Stimulated activated CD4-positive, alpha-beta T cell treated with anti-CD3 and anti-CD28 coated beads, Interleukin-2, amount 100 ng/mL, for 24 hours (primary cell): ENCODE measurements at places on chromosomes 12 and 14.
A peak's percentile ranks its signal among the peaks of the same experiment; 100 is the strongest.

DNA sequence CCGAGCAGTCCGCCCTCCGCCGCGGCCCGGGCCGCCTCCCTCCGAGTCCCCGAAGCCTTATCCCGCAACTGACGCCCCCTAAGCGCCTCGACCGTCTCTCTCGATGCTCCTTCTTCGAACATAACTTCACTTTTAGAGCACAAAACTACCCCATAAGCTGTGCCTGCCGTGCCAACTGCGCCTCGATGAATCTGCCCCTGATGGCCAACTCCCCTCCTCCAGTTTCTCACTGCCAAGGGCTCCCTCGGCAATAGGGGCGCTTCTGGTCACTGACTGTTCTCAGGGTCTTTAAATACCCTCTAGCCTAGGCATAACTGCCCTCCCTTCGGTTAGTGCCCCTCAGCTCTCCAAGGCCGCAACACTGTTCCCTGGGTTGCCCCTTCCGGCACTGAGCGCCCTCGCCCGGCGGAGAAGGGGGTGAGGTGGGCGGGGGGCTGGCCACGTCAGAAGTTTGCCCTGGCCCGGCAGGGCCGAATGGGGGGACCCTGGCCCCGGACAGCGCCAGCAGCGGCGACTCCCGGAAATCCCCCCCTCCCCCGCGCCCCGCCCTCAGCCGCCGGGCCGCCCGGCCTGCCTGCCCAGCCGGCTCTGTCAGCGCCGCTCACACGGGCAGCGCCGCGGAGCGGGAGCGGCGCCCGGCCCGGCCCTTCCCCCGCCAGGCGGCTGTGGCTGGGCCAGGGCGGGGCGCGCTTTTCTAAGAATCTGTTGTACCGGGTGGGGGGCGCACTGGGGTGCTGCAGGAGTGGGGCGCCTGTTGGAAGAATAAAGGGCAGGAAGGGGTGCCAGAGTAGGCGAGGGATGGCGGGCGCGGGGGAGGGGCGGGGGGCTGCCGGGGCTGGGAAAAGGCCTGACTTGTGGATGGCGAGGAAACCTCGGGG lies 10.6 kb downstream of the RARG start:
- peak; percentile 55 for DNase-seq

- DNase-seq: no peak
These were observed 29.3 kb upstream of the ATF1 start for GRCh38 chr12:50734409-50735263.

DNA sequence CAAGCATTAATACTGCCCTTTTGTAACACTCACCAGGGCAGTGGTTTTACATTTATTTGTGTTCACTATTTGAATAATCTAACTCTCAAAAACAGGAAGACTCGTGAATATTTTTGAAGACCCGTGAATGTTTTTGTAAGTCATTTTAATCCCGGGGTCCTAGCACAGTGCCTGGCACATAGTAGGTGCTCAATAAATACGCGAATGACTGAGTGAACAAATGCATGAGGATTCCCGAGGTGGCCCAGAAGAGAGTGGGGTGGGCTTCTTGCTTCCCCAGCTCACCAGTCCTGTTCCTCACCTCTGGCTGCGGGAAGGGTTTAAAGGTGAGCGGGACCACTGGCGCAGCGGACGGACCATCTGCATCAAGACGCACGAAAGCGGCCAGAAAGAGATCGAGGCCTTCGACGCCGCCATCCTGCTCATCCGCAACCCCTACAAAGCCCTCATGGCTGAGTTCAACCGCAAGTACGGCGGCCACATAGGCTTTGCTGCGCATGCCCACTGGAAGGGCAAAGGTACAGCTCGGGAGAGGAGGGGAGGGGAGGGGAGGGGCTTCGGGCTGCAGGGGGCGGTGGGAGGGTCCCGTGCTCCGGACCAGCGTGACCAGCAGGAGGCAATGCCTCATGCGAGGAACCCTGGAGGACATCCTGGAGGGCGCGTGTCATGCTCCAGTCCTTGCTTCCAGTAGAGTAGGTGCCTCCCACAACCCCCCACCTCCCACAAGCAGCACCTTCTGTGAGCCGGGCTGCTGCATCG lies 98.9 kb downstream of the CMKLR1 start:
- DNase-seq: no peak

- DNase-seq: no peak
These were observed 38.7 kb downstream of the TUNAR start for GRCh38 chr14:95915330-95915729.

- no peak for DNase-seq
These were observed 146.6 kb upstream of the PLEKHG7 start for GRCh38 chr12:92556141-92556540.

- no peak for DNase-seq
These were observed 111.1 kb downstream of the VEZT start for GRCh38 chr12:95328708-95329107.

- DNase-seq: no peak
These were observed 82.0 kb downstream of the EML5 start for GRCh38 chr14:88710709-88711108.

- peak; percentile 20 for DNase-seq
These were observed 475.3 kb downstream of the EGLN3 start for GRCh38 chr14:33475623-33476022.

GRCh38 chr14:21668377-21668776 lies 5.2 kb downstream of the OR4E1 start:
- no peak for DNase-seq

- no peak for DNase-seq
These were observed 238.1 kb downstream of the FBXL14 start for GRCh38 chr12:1356285-1356684.

DNA sequence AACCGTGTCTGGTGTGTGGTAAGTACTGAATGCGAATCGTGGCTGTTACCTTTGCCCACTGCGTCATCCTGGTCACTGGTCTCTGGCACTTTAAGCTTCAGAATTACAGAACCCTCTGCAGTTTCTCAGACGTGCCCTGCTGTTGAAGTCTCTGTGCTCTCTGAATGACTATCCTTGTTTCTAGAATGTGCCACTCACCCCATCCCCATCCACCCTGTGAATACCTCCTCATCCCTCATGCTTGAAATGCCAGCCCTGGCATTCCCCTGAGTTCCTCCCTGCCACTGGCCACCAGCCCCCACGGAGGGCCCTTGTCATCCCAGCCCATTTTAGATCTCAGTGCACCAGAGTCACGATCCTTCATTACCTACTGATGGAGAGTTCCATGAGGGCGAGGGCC lies 21.3 kb downstream of the TPCN1 start:
- no peak for DNase-seq

GRCh38 chr12:5872745-5873144 lies 72.3 kb downstream of the ANO2 start:
- DNase-seq: no peak

DNA sequence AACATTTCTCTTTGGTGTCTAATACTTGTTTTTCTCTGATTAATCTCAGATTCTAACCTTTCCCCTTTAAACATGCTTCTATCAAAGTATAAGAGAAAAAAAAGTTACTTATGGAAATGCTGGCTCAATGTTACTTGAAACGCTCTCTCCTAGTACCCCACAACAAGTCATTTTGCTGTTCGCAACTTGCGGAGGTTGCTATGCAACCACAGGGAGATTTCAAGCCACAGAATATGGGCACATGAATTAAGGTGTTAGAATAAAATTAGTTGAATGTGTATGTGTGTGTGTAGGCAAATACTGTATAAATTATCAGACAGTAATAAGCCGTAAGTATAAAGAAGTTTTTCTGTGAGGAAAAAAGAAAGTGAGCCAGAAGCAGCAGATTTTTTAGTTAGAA lies 80.6 kb downstream of the CCDC59 start:
- DNase-seq: no peak

GRCh38 chr12:120404271-120404670 lies 33.6 kb upstream of the COX6A1 start:
- DNase-seq: no peak

DNA sequence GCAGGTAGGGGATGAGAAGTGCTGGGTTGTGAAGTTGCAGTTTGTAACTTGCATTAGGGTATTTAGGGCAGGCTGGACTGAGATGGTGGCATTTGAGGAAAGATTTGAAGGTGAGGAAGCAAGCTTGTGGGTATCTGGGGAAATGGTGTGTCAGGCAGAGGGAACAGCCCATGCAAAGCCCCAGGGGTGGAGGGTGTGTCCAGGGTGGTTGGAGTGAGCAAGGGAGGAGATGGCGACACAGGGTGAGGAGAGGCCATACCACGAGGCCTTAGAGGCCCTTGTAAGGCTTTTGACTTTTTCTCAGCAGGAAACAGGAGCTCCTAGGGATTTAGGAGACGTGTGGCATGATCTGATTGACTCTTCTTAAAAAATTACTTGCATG lies 136.9 kb downstream of the NUAK1 start:
- no peak for DNase-seq

DNA sequence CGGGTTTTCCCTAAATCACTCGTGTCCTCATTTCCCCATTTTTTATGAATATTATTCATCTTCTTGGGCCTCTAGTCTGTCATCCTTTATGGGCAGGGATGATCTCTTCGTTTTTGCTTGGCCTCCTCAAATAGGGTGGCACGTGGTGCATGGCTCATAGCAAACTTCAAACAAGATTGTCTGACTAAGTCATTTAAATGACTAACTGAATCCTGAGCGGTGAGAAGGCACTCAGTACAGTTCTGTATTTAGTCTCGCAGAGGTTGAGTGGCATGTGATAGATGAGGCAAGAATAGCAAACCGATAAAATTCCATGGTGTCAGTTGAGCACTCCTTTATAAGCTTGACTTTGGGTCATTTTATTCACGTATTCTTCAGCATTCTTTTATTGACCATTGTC lies 5.7 kb upstream of the JDP2 start:
- no peak for DNase-seq

DNA sequence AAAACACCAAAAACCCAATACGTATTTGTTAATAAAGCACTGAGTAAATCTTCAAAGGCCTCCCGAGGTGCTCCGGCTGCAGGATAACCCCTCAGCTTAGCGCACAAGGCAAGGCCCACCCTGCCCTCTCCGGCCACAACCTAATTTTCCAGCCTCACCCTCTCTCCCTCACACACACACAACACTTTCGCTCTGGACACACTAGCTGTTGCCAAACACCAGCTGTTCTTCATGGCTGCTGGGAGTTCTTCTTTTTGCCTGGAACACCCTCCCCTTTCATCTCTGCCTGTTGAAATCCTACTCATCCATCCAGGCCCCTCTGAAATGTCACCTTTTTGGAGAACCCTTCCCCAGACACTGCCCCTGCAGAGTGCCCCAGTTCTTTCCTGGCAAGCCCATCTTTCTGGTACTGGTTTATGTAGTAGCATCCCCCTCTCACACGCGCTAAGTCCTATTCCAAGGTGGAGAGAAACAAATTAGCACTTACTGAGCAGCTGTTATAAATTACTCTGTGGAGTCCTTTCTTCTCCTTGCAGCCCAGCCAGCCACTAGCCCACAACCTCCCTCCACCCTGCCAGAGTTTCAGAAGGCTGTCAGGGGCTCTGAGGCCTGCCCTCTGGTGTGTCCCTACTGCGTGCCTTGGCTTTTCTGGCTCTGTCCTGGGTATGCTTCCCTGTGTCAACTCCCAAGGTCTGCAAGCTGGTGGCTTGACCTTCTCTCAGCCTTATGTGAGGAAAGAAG lies 805 bp upstream of the CRACR2A start:
- peak; percentile 27 for DNase-seq

DNA sequence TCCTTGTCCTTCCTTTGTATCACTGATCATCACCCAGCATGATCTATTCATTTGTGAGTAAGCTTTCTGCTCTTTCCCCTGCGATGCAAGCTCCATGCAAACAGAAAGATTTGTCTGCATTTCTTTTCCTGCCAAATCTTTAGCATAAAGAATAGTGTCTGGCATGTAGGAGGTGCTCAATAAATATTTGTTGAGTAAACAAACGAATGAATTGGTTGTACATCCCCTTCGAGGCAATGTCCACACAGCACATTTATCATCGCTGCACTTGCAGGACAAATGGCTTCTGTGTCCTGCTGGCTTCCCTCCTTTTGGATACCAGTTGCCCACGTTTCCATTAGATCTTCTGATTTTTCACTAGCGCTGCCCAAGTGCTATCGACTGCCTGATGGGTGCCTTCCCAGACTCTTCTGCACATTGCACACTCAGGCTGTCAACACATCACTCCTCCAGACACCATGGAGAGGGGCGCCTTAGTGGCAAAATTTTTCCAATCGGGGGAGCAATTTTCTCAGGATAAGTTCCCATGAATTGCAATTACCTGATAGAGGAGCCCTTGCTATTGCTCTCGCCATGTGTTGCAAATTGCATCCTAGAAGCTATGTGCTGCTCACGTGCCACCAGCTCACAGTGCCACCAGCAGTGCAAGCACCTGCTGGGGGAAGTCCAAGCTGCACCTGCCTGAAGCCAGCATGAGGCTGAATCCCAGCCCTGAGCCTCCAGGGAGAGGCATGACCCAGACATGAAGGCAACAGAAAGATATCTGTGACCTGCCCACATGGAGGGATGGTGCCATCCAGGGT lies 206.6 kb downstream of the KIF26A start:
- DNase-seq: no peak

DNA sequence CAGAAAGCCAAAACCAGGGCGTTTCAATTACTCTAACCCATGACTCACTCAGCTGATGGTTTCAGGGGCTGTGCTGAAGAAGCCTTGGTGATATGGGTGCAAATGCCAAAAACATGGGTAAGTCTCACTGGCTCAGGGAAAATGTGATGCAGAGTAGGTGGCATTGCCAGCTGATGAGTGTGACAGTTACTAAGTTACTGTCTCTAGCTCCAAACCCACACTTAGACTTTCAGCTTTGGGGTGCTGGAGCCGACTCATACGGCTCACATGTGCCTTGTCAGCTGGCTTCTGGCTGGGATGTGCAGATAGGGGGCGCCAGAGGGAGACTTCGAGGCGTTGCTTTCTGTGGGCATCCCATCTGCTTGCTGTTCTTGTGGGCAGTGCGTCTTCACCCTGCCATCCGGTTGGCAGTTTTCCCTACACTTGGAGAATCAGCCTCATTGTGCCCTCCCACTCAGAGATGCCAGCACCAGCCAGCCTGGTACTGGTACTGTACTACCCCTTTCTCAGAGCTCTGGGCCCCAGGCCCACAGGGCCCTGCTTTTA lies 11.1 kb upstream of the KRT7 start:
- peak; percentile 87 for DNase-seq

- no peak for DNase-seq
These were observed 15.9 kb downstream of the SMOC1 start for GRCh38 chr14:69895109-69895508.

DNA sequence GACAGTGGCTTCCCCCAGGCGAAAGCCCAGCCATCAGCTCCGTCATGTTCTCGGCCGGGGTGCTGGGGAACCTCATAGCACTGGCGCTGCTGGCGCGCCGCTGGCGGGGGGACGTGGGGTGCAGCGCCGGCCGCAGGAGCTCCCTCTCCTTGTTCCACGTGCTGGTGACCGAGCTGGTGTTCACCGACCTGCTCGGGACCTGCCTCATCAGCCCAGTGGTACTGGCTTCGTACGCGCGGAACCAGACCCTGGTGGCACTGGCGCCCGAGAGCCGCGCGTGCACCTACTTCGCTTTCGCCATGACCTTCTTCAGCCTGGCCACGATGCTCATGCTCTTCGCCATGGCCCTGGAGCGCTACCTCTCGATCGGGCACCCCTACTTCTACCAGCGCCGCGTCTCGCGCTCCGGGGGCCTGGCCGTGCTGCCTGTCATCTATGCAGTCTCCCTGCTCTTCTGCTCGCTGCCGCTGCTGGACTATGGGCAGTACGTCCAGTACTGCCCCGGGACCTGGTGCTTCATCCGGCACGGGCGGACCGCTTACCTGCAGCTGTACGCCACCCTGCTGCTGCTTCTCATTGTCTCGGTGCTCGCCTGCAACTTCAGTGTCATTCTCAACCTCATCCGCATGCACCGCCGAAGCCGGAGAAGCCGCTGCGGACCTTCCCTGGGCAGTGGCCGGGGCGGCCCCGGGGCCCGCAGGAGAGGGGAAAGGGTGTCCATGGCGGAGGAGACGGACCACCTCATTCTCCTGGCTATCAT lies 663 bp downstream of the PTGER2 start:
- DNase-seq: peak; percentile 50

- no peak for DNase-seq
These were observed 24.7 kb downstream of the TMEM63C start for GRCh38 chr14:77206261-77206824.
